OCI-M1 (cell line): ENCODE measurements at places on chromosomes 1 and 21.

DNA sequence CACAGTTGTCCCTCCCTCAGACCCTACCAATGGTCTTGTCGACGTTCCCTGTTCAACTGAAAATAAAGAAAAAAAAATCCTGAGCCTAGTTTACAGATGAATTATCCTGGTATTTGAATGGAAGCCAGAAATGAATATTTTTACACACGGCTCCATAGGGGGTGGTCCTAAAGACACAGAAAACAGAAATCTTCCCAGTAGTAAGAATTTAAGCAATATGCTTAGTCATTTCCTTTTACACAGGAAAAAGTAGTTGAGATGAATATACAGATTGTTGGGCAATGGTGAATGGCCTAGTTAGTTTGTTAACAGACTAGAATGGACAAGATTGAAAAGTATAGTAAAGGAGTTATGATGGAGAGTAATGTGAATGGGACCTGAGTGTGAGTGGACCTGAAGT, 67.4 kb downstream of the RGS18 start:
- DNase-seq, result peak; percentile 25

- no peak for DNase-seq
Measured at GRCh38 chr21:44547656-44548331, 3.5 kb downstream of the KRTAP10-2 start.

DNA sequence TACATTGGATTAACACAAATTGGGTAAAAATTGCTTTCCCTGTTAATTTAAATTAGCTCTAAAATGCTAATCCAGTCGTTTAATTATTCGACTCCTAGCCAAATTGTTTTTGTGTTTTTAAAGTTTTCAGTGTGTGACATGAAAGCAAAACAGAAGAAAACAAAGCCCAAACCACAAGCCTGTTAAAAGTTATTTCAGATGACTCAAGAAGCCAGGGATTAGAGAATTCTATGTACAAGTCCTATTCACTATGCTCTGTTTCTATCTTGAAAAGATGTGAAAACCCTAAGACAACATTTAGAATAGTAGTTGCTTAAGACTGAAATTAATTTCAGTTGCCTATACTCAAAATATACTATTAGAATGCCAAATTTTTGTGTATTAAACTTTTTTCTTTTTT, 294.8 kb upstream of the ADAMTS5 start:
- no peak for DNase-seq

- DNase-seq, result no peak
Measured at GRCh38 chr1:189301235-189301634, 1176.4 kb downstream of the BRINP3 start.

GRCh38 chr1:94425821-94426484, 7.8 kb downstream of the ABCD3 start:
- peak; percentile 27 for DNase-seq

DNA sequence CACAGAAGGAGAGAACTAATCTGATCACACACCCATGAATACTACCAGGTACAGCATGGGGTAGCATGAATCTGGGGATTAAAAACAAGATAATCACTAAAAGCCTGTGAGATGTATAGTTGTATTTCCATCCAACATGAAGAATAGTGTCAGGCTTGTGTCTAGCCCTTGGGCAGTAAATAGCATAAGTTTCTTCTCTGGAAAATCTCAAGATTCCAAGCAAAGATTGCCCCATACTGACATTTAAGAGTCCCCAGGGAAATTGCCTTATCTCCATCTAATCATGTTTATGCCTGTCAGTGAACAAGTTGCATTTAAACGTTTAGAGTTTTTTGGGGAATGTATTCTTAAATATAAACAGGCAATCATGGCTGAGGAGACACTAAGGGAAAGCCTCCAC, 109.2 kb upstream of the SERTAD4 start:
- DNase-seq, result no peak

GRCh38 chr1:116470671-116471070, 97.6 kb downstream of the ATP1A1 start:
- no peak for DNase-seq

GRCh38 chr21:40760821-40761220, 86.1 kb downstream of the DSCAM start:
- DNase-seq, result no peak

DNA sequence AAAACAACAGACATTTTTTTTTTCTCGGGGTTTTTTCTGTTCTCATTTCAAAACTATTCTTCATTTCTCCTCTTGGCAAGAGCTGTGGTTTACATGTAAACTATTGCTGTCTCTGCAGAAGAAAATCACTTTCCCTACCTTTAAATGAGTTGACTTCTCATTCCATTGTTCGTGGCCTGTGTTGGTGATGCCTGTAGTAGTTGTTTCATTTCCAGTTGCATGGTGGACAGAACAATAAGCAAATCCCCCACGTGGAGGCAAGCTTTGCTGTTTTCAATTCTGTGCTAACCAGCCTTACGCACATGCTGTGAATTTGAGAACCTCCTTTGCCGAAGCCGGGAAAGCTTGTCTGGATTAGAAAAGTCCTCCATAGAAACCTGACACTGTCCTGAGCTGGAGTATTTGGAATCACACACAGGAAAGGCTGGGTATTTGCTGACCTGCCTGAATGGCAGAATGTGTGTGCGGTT, 26.2 kb upstream of the MAP3K7CL start:
- no peak for DNase-seq

DNA sequence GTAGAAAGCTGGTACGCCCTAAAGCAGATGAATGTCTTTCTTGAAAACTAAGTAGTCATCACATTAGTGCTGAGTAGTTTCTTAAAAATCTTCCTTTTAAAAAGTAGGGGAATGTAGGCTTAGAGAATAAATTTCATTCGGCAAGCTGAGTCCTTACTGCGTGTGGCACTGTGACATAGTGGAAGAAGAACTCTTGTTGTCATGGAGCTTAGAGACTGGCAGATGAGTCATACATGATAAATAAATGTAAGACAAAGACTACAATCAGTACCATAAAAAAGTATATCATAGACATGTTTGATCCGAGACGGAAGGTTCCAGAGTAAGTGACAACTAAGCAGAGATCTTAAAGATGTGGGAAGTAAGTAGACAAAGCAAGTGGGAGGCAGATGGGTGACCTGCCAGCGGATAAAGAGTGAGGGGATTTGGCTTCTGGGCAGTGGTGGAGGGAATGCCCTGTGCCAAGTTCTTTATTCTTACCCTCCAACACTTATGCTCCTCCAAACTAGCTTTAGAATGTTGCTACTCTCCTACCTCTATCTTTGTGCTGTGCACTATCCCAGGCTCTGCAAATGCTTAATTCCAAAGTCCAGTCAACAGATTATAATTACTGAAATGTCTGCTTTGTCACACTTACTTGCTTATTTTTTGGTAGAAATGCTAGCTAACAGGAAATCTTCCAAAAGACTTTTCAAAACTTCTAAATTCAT, 608.5 kb upstream of the USP24 start:
- DNase-seq, result peak; percentile 2

DNA sequence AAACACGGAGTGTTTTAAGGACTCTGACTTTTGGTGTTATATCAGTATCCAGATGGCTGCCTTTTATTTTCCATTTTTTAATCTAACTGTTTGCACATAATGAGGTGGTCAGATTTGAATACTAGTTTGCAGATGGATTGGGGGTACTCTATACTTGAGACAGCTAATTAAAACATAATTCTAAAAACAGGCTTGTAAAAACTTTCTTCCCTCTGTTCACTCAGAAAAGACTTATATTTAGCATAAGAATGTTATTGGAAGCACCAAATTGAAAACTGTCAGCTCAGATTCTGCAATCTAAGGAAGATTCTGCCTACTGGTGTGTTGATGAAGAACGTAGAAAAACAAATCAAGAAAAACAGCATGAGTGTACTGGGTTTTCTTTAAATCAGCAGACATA, 44.0 kb upstream of the NRIP1 start:
- no peak for DNase-seq

DNA sequence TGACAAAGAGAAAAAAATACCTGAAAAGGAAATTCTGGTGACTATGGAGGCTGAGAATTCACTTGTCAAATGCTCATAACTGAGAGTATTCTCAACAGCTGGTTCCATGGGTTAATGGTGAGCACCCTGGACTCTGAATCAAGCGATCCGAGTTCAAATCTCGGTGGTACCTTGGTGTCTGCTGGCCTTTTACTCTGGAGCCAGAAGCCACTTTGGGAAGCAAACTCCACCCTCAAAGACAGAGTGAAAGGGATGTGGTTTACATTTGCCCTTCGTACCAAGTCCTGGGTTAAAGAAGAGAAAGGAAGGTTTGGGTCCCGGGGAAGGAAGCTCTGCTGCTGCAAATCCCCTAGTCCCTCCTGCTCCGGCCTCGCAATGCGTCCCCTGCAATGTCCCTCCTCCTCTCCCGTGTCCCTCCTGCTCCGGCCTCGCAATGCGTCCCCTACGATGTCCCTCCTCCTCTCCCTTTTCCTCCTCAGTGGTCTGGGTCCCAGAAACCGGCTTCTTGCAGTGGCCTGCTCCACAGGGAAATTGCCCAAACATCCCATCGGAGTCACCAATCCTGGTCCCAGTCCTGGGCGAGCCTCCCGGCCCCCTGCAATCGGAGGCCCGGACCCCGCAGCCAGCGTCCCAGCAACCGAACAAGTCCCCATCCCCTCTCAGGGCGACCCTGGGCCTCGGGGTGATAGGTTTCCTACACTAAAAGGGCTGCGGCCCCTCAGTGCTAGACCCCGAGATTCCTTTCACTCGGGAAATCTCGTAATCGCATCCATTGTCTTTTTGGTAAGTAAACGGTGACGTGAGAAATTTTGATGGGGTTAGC, 129.4 kb downstream of the PPIAL4G start:
- peak; percentile 96 for DNase-seq

DNA sequence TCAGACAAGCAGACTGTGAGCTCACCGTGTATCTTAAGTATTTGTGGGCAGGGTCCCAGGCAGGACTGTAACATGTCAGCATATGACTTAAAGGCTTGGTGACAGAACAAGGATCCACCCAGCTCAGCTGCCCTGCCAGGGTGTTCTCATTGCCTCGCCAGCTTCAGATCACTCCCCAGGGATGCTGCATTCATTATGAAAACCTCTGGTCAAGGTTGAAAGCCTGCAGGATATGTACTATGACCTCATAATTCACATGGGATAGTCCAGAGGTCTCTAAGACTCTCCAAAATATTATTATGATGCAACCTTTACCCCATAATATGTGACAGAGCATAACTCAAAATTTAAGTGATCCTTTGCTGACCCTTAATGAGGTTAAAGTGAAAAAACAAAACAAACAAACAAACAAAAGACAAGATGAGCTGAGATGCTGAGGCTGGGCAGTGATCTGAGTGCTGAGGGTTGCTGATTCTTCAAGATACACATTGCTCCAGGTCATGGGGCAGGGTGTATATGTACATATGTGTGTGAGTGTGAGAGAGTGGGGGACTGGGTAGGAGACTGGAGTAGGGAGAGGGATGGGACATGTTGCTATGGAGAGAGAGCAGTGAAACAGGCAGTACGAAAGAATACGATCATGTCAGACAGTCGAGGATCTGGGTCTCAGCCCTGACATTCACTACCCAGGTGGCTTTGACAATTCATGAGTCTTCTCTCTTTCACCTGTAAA, 98.8 kb upstream of the DUSP10 start:
- no peak for DNase-seq

DNA sequence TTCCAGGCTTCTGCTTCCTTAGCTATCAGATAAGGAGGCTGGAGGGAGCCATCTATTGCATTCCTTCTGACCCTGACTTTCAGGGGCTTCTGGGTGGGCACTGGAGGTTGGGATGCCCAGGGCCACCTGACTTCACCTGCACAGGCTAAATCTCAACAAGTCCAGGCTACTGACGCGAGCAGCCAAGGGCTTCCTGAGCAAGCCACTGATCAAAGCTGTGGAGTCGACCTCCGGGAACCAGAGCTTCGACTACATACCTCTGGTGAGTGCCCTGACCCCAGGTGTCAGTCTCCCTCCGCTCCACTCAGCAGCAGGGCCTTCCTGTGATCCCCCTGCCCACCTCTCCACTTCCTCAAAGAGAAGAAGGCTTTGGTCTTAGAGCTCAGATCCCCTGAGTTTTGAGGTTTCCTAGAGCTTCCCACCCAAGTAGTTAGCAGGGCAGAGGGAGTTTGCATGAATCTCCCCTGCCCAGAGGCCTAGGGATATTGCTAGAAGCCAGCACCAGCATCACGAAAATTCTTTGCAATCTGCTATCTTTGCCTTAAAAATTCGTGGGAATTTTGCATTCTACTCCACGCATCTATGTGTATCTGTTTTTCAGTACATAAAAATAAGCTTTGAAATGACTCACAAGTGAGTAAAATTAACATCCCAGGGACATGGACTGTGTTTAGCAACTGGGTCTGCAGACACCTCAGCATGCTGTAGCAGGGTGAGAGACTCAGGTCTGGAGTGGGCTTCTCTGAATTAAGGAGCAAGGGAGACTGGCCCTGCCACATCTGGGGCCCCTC, 61.4 kb downstream of the VWA5B1 start:
- no peak for DNase-seq

DNA sequence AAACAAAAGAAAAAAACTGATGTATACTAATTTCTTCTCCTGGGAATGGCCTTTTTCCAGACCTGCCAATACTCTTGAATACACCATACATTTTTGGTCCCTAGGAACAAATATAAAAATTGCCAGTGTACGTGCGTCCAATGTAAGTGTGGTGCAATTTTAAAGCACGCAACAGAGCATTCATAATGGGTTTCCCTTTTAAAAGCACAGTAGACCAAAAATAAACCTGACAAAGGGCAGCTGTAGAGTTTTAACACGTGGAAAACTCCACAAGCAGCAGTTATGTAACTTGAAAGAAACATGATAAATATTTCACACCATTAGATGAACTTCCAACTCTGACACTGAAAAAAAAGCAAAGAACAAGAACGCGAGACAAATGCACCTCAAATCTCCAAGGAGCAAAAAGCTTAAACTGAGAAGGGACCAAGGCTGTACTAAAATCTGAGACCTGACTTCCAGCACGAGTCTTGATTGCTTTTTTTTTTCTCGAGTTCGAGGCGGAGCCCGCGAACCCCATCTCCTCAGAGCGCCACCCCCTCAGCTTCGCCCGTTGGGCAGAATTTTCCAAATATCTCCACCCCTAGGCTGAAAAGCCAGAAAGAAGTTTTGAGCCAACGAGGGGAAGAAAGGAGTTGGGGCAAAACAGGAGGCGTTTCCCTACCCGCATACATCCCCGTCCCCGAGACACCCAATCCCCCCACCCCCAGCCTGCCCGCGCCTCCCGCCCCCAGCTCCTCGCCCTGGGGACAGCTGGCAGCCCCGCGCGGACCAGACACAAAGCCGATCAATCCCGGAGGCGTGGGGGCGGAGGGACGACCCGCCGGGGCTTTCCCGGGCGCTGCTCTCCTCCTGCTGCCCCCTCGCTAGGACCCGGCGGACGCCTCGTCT, at the start of gene JAM2:
Gene JAM2, plus strand, starts transcription at position 599 of the 891 bp plus-strand sequence. CDS start 564 bp downstream, outside the sequence.
- DNase-seq, result no peak

DNA sequence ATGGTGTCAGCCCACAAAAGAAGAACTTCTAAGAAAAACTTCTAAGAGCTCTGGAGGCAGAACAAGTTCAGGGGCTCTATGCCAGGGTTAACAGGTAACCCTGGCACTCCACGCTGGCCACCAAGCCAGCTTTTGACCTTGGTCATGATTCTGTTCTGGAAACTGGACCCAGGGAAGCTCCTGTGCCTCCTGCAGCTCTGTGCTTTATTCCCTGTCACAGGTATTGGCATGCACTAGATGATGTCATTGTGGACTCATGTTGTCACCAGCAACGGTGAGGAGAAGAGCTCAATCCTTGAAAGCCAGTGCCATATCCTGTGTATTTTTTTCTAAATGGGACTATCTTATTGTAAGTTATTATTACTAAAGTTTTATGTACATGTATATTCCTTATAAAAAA, 56.7 kb upstream of the GCLM start:
- no peak for DNase-seq
